ENCODE measurements at places on chromosomes 2 and 18. TPM values are rescaled to one million over a fixed set of nuclear protein-coding genes. Genes with fewer than 3 reads are reported as not detected.

Gene TGOLN2
- total RNA-seq: 56.0 TPM

Gene RASGRP3
- not detected for total RNA-seq

GRCh38 chr2:47530105-47530760, 127.3 kb downstream of the MSH2 start:
- DNase-seq: no peak
- H3K4me1 ChIP-seq: peaks cover 15% of the 10 kb centered on the region
- H3K36me3 ChIP-seq: no peaks in the 10 kb centered on the region
- H3K27me3 ChIP-seq: no peaks in the 10 kb centered on the region

GRCh38 chr2:159976527-159977160, 85.8 kb downstream of the PLA2R1 start:
- no peak overlapping the region for H3K27ac ChIP-seq
- no peak for DNase-seq
- no peaks in the 10 kb centered on the region for H3K4me1 ChIP-seq

Gene MLPH
- 0.26 TPM for total RNA-seq

Gene MRPL19
- total RNA-seq: 94.0 TPM

DNA sequence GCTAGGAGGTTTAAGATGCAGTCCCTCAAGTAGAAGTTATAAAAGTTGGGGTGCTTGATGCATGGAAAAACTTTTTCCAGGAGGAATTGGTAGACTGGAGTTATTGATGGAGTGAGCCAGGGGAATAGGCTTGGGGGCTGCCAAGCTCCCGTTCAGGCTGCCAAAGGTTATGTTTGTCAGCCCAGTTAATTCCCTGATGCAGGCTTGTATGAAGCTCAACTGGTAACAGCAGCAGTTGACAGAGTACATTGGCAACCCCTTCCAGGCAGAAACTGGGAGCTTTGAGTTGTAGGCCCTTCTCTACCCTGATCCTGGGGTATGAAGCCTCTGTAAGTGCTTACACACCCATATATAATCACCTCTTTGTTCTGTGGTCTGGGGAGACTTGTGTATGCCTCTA, 16.2 kb downstream of the CCDC150 start:
- H3K27ac ChIP-seq: no peak overlapping the region
- H3K4me1 ChIP-seq: no peaks in the 10 kb centered on the region
- H3K27me3 ChIP-seq: no peaks in the 10 kb centered on the region
- DNase-seq: no peak

DNA sequence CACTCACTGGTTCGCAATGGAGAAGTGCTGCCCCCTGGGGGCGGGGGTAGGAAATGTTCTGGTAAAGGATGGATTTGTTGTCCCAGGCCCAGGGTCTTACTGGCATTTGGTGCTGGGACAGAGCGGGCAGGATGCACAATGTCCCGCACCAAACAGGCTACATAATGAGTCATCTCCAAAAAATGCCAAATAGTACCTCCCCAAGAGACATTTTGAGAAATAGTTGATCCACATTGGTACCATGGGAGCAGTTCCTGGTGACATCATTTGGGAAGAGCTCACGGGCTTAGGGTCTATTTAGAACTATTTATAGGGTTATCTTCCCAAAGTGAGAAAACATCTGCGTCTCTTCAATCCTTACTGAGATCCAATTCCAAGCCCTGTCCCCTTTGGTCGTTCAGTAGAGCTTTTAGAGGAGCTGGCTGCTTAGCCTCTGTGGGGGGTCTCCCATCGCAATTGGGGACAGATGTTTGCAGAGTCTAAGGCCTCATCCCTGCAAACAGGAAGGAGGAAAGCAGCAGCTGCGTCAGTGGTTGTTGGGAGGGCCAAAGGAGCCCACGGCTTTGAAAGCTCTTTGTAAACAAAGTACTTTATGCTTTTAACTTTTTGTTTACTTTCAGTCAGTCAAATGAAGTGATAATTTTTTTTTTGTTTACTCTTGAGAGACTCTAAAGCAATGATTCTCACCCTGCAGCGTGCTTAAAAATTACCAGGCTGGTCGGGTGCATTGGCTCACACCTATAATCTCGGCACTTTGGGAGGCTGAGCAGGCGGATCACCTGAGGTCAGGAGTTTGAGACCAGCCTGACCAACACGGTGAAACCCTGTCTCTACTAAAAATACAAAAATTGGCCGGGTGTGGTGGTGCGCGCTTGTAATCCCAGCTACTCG, 49.3 kb downstream of the GREB1 start:
- no peak overlapping the region for H3K27ac ChIP-seq
- no peak overlapping the region for H3K4me3 ChIP-seq
- H3K36me3 ChIP-seq: no peaks in the 10 kb centered on the region
- H3K27me3 ChIP-seq: no peaks in the 10 kb centered on the region
- H3K4me1 ChIP-seq: peaks cover 13% of the 10 kb centered on the region
- peak; percentile 83 for DNase-seq

DNA sequence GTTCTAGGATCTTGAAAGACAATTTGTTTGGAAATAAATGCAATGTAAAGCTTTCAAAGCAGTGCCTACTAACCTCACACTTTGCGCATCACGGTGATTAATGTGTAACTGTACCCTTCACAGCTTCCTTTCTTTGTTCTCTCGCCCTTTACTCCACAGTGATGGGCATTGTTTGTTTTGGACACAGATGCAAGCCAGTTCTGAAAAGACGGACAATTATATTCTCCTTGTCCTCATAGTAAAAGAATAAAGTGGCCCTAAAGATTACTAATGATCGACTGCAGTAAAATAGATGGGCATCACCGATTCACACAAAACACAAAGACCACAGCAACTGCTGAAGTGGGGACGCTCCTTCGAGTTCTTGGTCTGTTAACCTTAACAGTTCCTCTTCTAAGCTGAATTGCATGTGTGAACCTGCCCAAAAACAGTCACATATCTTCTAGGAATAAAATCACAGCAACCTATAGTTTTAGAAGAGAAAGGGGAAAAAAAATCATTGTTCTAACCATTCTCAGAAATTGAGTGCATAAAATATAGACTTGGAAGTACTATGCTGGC, 7.7 kb downstream of the L3MBTL4 start:
- H3K27ac ChIP-seq: no peak overlapping the region
- H3K27me3 ChIP-seq: no peaks in the 10 kb centered on the region
- no peaks in the 10 kb centered on the region for H3K4me1 ChIP-seq
- no peak overlapping the region for H3K4me3 ChIP-seq

GRCh38 chr2:204226305-204226880, 289.8 kb downstream of the ICOS start:
- no peak overlapping the region for H3K27ac ChIP-seq
- H3K4me1 ChIP-seq: peaks cover 32% of the 10 kb centered on the region
- no peaks in the 10 kb centered on the region for H3K27me3 ChIP-seq
- H3K4me3 ChIP-seq: no peak overlapping the region
- H3K36me3 ChIP-seq: no peaks in the 10 kb centered on the region
- DNase-seq: no peak

Gene THADA
- 39.7 TPM for total RNA-seq

Gene ERICH2
- not detected for total RNA-seq

DNA sequence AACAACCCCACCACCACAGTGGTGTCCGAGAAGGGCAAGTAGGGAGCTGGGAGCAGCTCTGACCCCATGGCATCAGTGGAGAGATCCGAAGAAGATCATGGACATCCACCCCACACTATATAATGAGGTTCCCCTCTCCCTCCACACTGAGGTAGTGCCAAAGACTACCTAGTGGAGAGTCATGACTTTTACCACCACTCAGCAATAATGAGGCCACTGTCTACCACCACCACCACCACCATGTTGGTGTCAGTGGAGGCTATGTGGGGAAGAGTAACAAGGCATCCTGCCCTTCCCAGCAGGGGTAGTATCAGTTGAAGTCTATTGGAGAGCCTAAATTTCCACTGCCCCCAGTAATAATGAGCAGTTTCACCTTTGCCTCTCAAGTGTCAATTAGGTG, 321.7 kb upstream of the ZC3H15 start:
- no peaks in the 10 kb centered on the region for H3K36me3 ChIP-seq
- no peaks in the 10 kb centered on the region for H3K27me3 ChIP-seq
- H3K4me1 ChIP-seq: no peaks in the 10 kb centered on the region
- no peak overlapping the region for H3K27ac ChIP-seq

Gene DYNAP
- total RNA-seq: not detected

DNA sequence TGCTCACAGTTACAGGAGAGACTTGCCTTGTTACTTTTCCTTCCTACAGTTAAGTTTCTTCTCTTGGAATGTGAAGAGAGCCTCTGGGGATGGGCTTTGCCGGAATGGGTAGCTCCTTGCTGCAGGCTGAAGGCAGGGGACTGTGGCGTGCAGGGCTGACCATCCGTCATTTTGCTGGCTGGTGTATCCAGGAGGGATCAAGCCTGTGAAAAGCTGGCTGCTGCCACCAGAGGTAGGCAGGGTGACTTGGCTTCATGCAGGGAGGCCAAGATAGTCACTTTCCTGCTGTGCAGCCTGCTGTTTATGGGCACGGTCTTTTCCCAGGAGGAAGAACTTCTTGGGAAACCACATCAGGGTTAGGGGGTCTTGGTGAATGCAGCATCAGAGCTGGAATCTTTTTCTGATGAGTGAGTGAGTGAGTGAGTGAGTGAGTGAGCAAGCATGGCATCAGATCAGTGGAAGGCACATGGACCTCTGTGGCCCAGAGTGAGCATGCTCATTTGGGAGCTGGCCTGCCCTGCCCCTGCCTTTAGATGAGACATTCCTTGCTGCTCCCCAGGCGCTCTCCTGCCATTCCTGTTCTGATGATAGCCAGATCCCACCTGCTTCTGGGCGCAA, 33.0 kb downstream of the FHOD3 start:
- H3K27ac ChIP-seq: no peak overlapping the region
- DNase-seq: no peak
- H3K27me3 ChIP-seq: peaks cover 24% of the 10 kb centered on the region
- H3K4me1 ChIP-seq: no peaks in the 10 kb centered on the region

DNA sequence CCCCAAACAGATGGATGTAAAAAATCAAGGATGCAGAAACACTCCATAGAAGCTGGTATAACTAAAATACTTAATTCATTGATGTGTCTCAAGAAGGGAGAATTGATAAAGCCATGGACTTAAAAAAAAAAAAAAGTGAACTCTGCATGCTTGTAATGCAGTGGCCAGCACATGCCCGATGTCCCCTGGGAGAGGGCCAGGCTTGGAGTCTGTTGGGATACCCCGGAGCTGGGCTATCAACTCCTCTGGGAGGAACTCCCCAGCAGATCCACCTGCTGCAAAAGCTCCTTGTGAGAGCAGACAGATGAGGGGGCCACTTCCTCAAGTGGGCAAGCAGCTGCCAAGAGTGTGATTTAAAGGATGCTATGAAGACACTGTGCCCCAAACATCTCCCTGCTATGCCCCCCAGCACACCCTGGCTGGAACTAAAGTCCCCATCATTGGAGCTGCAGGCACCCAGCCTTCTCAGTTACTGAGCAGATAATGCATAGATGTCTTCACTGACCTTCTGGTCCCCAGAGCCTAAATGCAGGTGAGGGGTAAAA, 311.5 kb upstream of the ID2 start:
- H3K4me1 ChIP-seq: no peaks in the 10 kb centered on the region
- no peaks in the 10 kb centered on the region for H3K36me3 ChIP-seq
- no peak overlapping the region for H3K27ac ChIP-seq
- no peaks in the 10 kb centered on the region for H3K27me3 ChIP-seq

GRCh38 chr18:58637946-58638345, 9.1 kb upstream of the ALPK2 start:
- no peak for DNase-seq
- no peak overlapping the region for H3K27ac ChIP-seq
- H3K4me1 ChIP-seq: peaks cover 36% of the 10 kb centered on the region
- H3K27me3 ChIP-seq: no peaks in the 10 kb centered on the region
- H3K4me3 ChIP-seq: no peak overlapping the region

- DNase-seq: no peak
- no peaks in the 10 kb centered on the region for H3K36me3 ChIP-seq
- no peak overlapping the region for H3K4me3 ChIP-seq
- H3K27ac ChIP-seq: no peak overlapping the region
These were observed 266.5 kb downstream of the PTGR3 start for GRCh38 chr18:74942319-74942910.

- no peak for DNase-seq
- no peaks in the 10 kb centered on the region for H3K36me3 ChIP-seq
- H3K27ac ChIP-seq: no peak overlapping the region
- H3K4me1 ChIP-seq: no peaks in the 10 kb centered on the region
These were observed 145.3 kb downstream of the RND3 start for GRCh38 chr2:150341982-150342680.

Gene RGPD3
- total RNA-seq: 0.57 TPM

DNA sequence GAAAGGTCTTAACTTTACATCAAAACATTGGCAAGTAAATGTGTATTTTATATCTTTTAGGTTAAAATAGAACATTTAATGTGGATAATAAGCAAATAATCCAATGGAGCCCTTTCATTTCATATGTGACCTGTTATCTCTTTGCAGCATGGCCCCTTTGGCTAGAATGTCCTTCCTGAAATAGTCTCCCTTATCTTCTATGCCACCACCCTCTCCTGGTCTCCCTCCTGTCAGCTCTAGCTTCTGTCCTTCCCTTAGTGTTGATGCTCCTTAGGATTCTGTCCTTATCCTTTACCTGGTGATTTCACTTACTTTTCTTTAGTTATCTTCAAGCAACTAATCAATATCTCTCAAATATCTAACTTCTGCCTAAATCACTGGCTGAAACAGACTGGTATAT, 87.1 kb upstream of the TFCP2L1 start:
- no peak for DNase-seq
- no peak overlapping the region for H3K27ac ChIP-seq
- peaks cover 16% of the 10 kb centered on the region for H3K36me3 ChIP-seq
- no peak overlapping the region for H3K4me3 ChIP-seq

DNA sequence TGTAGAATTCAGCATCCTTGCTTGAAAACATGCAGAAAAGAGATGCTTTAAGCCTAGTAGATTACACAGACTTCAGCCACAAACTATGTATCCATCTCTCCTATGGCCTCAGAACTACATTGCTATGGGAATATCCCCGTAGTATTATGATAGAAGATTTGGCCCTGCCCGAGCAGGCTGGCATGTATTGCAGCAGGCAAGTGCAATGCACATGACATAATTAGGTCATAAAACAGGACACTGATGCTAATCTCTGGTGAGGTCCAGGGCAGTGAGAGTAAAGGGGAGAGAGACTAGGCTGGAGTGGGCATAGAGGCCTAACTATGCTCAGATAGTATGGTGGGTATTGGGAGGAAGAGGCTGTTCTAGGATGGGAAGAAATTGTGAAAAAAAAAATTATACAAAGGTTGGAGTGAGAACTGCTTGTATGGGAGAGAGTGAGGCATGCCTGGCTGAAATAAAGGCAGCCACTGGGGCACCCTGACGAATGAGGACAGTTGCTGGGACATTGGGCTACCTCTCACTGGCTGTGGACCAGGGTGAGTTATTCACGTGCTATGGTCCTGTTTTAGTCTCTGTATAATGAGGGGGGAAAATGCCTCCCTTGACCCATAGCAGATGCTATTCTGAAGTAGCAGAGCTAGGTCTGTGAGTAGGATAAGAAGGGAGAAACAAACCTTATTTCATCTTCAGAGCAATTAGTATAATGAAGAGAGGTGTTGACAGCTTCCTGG, 1.6 kb upstream of the PLA2R1 start:
- DNase-seq: no peak
- H3K27me3 ChIP-seq: peaks cover 35% of the 10 kb centered on the region
- no peak overlapping the region for H3K27ac ChIP-seq
- no peak overlapping the region for H3K4me3 ChIP-seq
- H3K4me1 ChIP-seq: no peaks in the 10 kb centered on the region
- H3K36me3 ChIP-seq: no peaks in the 10 kb centered on the region
